ENCODE measurements at places on chromosomes 2 and 18.

DNA sequence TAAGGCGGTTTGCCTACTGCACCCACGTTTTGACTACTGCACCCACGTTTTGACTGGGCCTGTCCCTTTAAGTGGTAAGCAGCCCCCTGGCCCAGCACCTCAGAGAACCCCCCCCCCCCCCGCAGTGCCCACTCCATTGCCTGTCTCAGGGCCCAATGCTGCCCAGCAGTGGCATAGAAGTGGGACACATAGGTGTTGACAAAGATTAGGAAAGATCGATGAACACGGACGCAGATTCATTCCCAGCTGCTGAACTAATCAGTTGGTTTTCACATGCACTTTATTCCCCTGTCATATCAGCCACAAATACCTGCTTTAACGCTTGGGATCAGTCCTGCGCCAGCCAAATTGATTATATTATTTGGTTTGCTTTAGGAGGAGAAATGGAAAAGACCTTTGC is 268.8 kb upstream of the SKOR2 start:
- DNase-seq: no peak

GRCh38 chr18:36756242-36756641 is 72.6 kb downstream of the TPGS2 start:
- DNase-seq: no peak

DNA sequence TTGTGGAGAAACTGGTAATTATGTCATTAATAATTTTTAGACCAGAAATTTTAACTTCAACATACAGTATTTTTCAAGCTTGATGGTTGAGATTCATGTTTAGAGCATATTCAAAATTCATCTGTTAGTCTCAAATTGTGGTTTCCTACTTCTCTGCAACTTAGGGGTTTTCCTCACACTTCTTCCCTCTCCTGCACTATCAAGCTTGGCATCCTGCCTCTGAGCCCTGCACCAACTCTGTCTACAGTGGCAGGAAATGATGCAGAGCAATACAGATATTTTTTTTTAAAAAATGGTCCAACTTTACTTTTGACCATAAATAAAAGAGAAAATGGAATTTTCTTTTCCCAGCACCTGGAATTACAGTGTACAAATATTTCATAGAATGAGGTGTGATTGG is 247.3 kb downstream of the NUP35 start:
- DNase-seq: no peak

GRCh38 chr2:28587526-28588291 is 91.8 kb downstream of the PLB1 start:
- no peak for DNase-seq

GRCh38 chr2:117938611-117939010 is 75.3 kb downstream of the CCDC93 start:
- no peak for DNase-seq

DNA sequence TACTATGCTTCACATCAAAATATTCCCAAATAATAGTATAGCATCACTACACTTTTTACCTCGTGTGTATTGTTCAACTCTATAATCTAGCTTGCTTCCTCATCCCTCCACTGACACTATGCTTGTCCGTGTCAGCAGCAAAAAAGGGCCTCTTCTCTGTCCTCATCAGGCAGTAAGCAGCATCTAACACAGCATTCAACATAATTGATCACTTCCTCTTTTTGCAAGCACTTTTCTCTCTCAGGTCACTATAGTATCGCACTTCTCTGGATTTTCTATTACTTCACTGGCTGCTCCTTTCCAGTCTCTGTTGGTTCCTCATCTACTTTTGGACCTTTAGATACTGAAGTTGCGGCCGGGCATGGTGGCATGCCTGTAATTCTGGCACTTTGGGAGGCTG is 64.9 kb upstream of the ZSWIM2 start:
- no peak for DNase-seq

- no peak for DNase-seq
These were observed 130.6 kb downstream of the FMNL2 start for GRCh38 chr2:152465541-152465940.

DNA sequence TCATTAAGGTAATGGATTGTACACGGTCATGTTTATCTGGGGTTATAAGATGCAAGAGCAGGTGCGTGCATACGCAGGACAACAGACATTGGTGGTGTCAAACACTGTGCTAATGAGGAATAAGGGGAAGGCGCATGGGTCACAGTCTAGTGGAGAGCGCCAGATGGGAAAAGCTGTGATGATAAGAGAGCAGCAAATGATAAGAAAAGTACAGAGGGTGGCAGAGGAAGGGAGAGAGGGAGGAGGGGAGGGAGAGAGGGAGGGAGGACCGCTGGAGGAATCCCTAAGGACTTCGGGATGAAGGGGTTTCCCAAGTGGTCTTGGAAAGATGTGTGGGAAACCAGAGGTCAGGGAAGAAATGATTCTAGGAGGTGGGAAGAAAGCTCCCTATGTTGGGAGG is 2.9 kb downstream of the TNFRSF11A start:
- DNase-seq: no peak

DNA sequence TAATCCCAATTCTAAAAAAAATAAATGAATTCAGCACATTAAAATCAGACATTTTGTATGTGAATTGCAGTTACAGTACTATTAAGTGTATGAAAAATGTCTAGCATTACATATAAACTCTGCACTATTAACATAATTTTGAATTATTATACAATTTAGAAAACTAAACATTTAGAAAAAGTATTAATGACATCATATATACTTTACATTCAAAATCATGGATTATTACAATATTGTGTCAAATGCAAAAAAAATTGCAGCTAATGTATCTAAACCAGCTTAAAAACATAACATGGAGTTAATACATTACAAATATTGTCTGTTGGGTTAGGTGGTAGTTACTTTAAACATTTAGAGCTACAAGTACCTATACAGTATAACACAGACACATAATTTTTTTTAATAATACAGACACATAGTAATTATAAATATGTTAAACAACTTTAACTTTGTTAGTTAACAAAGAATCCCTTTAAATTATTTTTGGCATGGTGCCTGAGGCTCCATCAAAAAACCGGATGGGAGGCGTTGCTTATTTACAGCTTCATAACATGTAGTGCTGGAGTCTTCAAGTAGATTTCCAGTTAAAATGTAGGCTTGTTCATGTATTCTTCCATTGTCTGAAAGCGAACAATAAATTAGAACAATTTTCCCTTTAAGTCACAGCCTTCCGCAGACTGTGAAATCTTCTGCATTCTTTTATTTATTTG is 79.1 kb downstream of the AP1S3 start:
- no peak for DNase-seq

DNA sequence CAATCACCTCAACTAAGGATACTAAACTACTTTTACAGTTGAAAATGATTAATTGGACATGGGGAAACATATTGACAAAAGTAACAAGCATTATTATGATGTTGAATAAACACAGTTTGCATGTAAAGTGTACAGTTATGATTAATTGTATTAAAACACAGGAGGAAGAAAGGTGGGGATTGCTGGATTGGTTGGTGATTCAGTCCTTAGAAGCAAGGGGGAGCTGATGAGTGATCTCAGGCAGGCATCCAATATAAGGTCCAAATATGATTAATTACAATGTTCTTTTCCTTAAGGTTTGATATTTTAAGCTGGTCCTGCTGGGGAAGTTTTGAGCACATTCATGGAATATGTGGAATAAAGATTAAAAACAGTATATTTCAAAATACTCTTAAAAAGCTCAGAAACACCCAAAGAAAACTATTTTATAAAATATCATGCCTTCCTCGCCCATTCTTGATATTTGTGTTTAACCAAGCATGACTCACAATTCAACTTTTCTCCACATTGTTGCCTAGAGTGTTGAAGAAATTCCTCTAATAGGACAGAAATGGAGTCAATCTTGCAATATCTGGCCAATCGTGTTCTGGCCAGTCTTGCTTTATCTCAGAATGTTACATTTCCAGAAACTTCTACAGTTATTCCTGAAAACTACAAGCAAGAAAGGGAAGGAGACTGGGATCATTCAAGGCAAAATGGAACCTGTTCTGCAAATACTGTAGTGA is 268.2 kb downstream of the RPIA start:
- DNase-seq: no peak

DNA sequence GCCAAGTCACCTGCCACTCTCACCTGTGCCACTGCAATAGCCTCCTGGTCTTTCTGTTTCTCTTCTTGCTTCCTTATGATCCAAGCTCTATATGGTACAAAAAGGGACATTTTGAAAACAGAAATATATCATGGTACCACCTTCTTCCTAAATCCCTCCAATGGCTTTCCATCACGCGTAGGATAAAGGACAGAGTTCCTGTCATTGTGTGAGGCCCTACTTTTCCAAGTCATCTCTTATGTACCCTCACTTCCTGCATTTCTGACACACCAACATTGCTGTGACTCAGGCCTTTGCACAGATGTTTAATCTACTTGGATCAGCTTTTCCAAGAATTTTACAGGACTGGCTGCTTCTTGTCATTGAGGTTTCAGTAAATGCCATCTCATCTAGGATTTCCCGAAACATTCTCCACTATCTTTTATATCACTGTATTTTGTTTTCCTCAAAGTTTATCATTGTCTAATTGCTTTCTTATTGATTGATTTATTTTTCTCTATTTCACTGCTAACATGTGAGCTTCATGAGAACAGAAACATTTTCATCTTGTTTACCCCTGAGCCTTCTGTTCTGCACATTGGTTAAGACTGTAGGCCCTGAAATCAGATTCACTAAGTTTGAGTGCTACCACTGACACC is 426.1 kb upstream of the FANCL start:
- DNase-seq: no peak

- no peak for DNase-seq
These were observed 22.2 kb upstream of the CAB39 start for GRCh38 chr2:230690439-230690838.

DNA sequence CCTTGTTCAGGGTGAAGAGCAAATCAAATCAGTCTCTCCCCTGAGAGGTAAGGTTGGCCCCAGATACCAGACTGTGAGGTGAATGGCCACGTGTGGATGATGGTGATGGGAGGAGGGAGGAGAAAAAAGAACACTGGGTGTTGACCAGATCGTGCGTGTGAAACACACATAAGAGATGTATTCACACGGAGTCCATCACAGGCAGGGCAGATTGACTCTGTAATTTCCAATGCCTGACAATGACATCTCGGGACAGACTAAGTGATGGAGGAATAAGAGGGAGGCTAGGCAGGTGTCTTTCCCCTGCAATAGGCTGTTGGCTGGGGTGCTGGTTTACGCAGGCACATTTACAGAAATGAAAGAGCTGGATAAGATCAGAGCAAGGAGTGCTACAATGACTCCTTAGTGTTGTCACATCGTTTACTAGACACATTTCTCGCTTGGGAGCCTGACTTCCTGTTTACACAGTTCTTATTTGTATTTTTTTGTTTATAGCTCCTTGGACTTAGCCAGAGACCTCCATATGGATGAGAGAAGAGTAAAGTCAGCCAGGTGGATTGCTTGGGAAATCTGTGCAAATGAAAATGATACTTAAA is 43.1 kb downstream of the CPO start:
- no peak for DNase-seq

DNA sequence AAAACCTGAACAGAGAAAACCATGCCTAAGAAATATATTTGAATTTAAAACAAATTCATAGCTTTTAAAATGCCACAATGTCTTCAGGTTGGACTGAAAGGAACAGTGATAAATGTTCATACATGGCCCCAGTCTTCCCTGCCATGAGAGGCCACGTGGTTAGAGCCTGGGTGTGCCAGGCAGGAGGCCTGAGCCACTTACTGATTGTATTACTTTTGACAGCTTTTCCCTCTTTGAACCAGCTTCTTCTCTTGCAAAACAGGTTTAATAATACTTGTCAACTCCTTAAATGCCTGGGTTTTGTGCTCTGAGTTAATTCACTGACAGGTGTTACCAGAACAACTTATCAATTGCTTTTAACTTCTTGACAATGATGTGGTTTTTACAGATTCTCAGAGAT is 27.0 kb downstream of the RBKS start:
- no peak for DNase-seq

DNA sequence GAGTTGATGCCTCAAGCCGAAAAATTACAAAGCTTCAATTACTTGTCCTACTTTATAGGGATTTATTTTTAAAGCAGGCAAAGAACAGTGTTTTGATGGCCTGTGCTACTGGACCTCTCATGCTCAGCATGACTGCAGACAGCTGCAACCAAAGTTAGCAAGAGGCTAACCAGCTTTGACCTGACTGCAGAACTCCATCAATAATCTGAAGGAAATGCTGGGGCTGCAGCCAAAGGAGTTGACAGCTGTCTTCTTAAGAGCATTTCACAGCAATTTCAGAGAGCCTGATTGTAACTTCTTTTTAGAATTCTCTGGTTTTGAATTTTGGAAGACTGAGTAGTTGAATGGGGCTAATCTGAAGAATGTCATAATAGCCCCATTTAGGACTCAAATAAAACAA is 46.5 kb upstream of the SESTD1 start:
- no peak for DNase-seq

DNA sequence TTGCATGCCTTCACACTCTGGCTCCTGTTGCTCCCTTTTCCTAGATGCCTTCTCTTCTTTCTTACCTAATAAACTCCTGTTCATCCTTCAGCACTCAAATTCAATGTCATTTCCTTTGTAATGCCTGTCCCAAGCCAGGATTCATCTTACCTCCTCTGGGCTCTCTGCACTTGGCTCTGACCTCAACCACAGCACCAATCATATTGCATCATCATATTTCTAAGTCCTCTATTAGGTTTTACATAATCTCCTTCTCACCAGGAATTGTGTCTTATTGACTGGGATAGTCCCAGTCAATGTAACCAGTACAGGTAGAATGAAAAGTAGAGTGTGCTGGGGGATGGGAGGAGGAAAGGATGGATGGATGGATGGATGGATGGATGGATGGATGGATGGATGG is 187.1 kb downstream of the NRP2 start:
- no peak for DNase-seq

- no peak for DNase-seq
These were observed 346.1 kb upstream of the PLGLB2 start for GRCh38 chr2:87401726-87402345.

DNA sequence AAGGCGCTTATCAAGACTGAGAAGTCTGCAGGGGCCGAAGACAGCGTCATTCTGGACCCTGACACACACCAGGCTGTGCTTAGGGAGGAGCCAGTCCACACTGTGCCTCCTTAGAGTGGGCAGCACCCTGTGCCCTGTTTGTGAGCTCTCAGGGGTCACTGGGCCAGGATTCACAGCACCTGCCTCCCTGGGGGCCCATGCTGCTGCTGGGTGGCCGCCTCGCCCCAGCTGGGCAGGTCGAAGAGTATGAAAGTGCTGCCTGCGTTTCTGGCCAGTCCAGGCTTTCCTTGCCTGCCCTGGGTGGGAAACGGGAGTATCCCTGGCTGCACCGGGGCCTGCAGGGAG is 15.4 kb upstream of the GPR55 start:
- no peak for DNase-seq

- DNase-seq: no peak
These were observed 47.0 kb upstream of the GBX2 start for GRCh38 chr2:236215196-236215595.

DNA sequence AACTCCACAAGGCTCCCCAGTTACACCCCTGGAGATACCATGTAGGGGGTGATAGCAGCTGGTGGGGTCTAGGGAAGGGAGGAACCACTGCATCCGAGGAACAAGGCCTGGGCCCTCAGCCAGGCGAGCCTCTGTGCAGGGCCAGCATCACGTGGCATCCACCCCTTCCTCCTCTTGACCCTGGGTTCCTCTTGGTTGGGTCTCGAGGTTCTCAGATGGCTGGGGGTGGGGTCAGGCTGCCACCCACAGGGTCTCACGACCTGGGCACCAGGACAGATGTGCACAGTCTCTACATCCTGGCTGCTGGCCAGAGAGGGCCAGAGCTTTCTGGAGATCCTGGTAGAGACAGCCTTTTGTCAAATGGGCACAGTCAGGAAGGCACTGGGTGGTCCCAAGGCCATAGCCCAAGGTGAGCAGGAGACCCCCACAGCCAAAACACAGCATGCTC is 10.4 kb downstream of the HS6ST1 start:
- DNase-seq: no peak

- no peak for DNase-seq
These were observed 13.3 kb downstream of the DNER start for GRCh38 chr2:229701062-229701461.
